ENCODE measurements at places on chromosomes 5 and 9.

GRCh38 chr5:94793113-94793815, 174.8 kb downstream of the SLF1 start:
- DNase-seq = peak; percentile 88

GRCh38 chr5:97618721-97619120, 435.7 kb upstream of the RIOK2 start:
- DNase-seq = peak; percentile 81

GRCh38 chr5:40485021-40485998, 194.4 kb upstream of the PTGER4 start:
- DNase-seq = no peak

GRCh38 chr9:19380826-19381075, 715 bp upstream of the RPS6 start:
- no peak for DNase-seq

DNA sequence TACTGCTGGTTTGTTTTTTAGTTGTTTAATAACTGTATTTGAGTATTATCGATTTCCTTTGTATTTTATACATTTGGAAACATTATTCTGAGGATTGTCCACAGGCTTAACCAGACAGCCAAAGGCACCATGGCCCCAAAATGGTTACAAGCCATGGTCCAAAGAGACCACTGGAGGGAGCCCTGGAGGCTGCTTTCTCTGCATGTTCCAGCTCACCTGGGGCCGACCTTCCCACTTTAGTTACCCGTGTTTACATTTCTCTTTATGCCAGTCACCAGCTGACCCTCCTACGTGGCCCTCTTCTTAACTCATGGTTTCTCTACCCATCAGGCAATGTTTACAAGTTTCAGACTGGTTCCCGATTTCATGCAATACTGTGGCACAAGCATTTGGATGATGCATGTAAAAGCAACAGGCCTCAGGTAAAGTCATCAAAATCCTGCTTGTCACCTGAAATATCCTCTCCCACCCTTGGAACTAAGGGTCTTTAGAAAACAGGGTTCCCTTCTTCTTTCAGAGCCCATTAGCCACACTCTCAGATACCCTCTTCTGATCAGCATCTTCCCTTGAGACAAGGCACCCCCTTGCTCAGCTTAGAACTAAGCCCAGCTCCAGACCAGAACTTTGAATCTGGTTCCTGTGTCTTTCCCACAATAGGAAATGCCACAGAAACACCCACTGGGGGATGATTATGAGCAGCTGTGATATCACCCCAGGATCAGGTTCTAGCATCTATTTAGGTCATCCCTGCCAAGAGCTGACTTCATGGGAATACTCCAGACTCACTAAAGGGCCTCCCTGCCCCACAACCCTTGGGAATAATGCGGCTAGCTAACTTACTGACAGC, 49.9 kb upstream of the GARNL3 start:
- DNase-seq = peak; percentile 60

DNA sequence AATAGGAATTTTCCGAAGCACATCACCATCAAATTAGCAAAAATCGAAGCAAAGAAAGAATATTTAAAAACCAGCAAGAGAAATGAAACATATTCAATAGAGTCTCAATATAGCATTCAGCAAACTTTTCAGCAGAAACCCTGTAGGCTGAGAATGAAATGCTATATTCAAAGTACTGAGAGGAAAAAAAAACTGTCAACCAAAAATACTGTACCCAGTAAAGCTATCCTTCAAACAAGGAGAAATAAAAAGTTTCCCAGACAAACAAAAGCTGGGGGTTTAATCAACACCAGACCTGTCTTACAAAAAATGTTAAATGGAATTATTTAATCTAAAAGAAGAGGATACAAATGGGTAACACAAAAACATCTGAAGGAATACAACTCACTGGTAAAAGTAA, 116.0 kb downstream of the TRPM3 start:
- DNase-seq = no peak

GRCh38 chr5:169421677-169422076, 120.7 kb upstream of the SLIT3 start:
- DNase-seq = peak; percentile 48

DNA sequence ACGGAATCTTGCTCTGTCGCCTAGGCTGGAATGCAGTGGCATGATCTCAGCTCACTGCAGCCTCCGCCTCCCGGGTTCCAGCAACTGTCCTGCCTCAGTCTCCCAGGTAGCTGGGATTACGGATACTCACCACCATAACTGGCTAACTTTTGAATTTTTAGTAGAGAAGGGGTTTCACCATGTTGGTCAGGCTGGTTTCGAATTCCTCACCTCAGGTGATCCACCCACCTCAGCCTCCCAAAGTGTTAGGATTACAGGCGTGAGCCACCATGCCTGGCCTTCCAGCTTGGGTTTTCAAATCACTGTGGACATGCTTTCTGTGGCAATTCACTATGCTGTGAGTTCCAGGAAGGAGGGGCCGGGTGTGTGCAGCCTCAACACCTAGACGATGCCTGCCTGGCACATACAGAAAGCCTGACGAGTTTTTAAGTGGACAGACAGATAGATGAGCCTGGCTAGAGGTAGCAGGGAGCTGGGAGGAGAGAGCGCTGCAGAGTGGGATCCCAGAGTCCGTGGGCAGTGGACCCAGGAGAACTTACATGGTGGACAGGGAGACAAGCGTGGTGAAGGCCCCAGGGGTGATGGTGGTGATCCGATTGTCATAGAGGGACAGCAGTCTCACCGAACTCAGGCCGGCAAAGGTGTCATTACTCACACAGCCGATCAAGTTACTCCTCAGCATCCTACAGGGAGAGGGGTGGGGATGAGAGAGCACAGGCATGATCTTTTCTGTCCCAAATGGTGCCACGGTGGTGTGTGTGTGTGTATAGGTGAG, 173.4 kb upstream of the PANK3 start:
- no peak for DNase-seq

- DNase-seq = peak; percentile 64
Observed at GRCh38 chr9:13033959-13034693, 245.4 kb downstream of the MPDZ start.

DNA sequence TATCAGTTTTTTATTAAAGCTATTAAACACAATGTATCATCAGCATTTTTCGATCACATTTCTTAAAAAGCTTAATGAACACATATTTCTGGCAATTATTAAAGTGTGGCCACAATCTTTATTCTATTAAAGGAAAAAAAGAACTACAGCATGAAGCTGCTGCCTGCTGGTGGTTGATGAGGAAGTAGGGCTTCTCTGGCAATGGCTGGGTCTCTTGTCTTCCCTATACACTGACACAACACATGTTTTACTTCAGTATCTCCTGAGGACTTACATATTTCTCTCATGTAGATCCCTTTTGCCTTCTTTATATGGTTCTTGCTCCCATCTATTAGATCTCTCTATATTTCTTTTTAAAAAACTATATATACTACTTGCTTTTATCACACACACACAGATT, 590.7 kb downstream of the RAB3C start:
- peak; percentile 37 for DNase-seq

- peak; percentile 24 for DNase-seq
Observed at GRCh38 chr9:12801663-12802062, 26.8 kb downstream of the LURAP1L start.

- no peak for DNase-seq
Observed at GRCh38 chr5:52998552-52999313, 9.6 kb downstream of the ITGA2 start.

DNA sequence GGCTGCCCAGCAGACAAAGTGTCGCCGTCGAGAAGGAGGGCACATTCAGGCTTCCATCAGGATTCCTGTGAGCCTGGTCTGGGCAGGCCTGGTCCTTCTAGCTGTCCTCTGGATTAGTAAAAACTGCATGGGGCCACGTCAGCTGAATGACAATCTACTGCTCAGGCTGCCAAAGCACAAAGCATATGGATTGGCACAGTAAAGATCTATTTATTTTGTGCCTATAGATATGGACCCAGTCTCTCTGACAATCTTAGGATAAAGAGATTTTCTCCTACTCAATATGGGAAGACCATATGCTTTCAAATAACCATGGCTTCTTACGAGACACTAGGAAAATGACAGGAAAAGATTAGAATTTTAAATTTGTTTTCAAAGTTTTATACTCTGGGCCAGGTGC, 24.1 kb downstream of the ANKH start:
- DNase-seq = no peak

DNA sequence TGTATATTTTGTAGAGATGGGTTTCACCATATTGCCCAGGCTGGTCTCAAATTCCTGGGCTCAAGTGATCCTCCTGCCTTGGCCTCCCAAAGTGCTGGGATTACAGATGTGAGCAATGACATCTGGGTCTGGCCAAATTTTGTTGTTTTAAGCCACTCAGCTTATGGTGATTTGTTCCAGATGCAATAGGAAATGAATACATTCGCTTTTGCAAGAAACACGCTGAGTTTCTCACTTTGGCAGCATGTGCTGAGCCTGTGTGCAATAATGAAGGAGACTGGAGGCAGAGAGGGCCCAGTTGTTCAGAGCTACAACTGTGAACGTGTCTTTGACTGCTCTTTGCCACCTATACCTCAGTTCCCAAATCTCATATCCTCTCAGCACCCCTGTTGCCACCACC, 56.4 kb downstream of the KIF4B start:
- no peak for DNase-seq

GRCh38 chr5:144886668-144887067, 716.0 kb downstream of the KCTD16 start:
- no peak for DNase-seq
